ENCODE measurements at places on chromosomes 7 and 10.
A peak's percentile ranks its signal among the peaks of the same experiment; 100 is the strongest.

DNA sequence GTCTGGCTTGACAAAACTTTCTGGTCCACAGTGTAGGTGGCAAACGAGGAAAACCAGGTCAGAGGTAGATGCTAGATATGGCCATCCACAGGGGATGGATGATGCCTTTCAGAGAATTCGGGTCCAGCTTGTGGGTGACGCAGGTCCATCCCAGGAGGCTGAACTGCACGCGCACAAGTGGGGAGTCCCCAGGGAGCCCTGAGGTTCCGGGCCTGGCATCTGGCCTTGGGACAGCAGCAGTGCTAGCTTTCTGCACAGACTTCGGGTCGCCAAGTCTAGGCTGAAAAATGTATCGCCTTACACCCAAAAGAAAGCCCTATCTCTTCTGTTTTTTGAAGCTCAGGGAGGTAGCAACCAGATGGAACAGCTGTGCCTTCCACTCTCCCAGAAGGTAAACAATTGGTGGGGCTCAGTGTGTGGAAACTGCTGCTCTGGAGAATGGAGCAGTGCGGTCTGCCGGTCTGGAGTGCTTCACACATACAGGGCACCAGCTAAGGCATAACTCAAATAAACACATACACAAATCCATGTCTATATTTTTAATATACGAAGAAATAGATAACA lies 119.3 kb upstream of the ACBD5 start:
- DNase-seq: no peak

GRCh38 chr7:102306916-102307677 lies 20.4 kb downstream of the SH2B2 start:
- DNase-seq: no peak

GRCh38 chr7:24229481-24230226 lies 54.3 kb upstream of the NPY start:
- no peak for DNase-seq

DNA sequence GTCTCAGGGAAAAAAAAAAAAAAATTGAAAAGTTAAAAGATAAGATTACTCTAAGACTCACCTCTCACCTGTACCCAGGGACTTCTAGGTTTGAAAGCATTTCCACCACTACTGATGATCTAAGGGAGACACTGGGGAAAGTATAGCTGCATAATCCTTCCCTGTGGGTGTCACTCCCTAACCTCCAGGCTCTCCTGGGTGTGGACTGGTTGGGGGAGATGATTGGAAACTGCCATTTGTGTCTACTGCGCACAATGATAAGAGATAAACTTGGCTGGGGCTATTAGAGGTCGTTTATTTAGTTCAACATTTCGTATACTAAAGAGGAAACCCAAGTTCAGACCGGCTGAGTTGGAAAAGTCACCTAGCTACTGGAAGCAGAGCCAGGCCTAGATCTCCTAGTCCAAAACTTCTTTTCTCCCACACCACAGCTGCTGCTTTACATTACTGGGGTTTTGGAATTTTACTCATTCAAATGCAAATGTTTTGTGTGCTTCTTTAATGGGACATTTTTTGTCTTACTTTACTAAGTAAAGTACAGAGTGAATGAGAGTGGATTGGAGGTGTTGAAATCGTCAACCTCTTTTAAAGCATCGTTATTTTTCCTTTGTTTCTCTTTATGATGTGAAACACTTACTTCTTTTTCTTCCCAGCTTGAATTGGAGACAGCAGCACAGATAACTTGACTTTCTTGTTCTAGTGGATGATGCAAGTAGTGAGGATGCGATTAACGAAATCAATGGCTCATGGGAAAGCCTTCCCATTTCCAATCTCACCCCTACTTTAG lies 22.3 kb upstream of the SEC61G start:
- no peak for DNase-seq

- no peak for DNase-seq
These were observed 19.0 kb upstream of the ANKRD2 start for GRCh38 chr10:97553575-97554031.

- DNase-seq: no peak
These were observed 122.2 kb downstream of the NPY start for GRCh38 chr7:24406053-24406788.

- DNase-seq: no peak
These were observed 25.1 kb downstream of the DDIT4 start for GRCh38 chr10:72298592-72299519.

DNA sequence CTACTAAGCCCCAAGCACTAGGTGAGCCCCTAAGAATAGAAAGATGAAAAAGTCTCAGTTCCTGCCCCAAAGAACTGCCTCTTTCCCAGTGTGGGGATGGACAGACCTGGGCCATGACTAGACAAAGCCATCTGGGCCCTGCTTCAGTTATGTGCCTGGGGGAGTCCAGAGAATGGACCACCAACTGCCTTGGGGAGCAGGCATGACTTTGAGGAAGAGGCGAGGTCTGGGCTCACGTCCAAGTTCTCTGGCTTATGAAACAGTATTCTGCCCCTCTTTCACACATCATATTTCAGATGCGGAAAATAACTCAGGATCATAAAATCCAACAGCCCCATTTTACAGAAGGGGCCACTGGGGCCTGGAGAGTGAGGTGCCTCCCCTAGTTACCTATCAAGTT lies 80.3 kb downstream of the PLXNA4 start:
- no peak for DNase-seq

DNA sequence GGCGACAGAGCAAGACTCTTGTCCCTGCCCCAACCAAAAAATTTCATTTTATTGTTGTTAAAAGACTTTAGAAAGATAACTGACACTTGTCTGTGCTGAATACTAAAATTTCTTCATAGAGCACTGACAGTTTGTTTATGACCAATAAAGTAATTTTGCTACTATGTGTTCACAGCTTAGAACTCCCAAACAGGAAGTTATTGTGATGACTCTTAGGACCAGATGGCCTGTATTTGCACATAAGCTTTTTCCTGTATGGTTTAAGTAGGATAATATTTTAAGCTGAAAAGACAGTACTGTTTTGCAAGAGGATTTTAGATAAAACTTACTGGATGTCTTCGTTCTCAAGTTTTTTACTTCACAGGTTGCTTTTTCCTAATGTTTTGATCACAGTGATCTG lies 80.7 kb downstream of the MMRN2 start:
- peak; percentile 25 for DNase-seq

GRCh38 chr7:105399043-105399725 lies 10.5 kb upstream of the SRPK2 start:
- DNase-seq: no peak

DNA sequence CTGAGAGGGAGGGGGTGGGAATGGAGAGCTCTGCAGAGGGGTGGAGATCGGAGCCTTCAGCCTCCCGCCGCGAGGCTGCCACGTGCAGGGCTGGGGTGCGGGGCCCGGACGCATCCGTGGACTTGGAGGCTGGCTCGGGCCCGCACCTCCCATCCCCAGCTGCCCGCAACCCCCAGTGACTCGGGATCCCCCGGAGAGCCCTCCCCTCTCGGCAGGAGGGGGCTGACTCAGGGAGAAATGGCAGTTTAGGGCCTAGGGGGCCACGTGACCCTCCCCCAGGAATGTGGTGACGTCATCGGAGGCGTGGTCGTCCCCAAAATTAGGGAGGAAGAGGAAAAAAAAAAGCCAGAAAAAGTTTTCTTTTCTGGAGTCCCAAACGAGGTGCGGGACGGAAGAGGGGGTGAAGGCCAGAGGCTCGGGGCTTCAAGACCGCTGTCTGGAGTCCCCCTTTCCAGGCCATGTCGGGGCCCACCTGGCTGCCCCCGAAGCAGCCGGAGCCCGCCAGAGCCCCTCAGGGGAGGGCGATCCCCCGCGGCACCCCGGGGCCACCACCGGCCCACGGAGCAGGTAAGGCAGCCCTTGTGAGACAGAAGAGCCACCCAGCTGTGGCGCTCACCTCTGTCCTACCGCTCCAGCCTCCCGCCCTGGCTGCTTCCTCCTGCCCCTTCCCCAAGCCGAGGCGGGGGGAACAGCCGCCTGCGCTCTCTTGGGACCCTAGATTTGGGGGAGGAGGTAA lies at the start of gene TRIP6:
TSS of gene TRIP6 (plus strand) at position 348 of the 736 bp plus-strand sequence. CDS start at position 459, 111 bp downstream.
- DNase-seq: peak; percentile 94
